ENCODE measurements at places on chromosomes 2 and 18.

- H3K4me1 ChIP-seq: peaks cover 18% of the 10 kb centered on the region
- no peak overlapping the region for H3K4me3 ChIP-seq
- DNase-seq: no peak
These were observed 39.5 kb downstream of the BABAM2 start for GRCh38 chr2:27929916-27930486.

GRCh38 chr2:85397925-85398331 is 12.2 kb downstream of the CAPG start:
- DNase-seq: no peak
- no peak overlapping the region for H3K27ac ChIP-seq
- no peaks in the 10 kb centered on the region for H3K27me3 ChIP-seq
- H3K4me1 ChIP-seq: peaks cover 12% of the 10 kb centered on the region
- H3K36me3 ChIP-seq: no peaks in the 10 kb centered on the region

GRCh38 chr2:501130-501529 is 176.1 kb downstream of the TMEM18 start:
- H3K4me3 ChIP-seq: no peak overlapping the region
- no peak overlapping the region for H3K27ac ChIP-seq
- H3K27me3 ChIP-seq: no peaks in the 10 kb centered on the region

DNA sequence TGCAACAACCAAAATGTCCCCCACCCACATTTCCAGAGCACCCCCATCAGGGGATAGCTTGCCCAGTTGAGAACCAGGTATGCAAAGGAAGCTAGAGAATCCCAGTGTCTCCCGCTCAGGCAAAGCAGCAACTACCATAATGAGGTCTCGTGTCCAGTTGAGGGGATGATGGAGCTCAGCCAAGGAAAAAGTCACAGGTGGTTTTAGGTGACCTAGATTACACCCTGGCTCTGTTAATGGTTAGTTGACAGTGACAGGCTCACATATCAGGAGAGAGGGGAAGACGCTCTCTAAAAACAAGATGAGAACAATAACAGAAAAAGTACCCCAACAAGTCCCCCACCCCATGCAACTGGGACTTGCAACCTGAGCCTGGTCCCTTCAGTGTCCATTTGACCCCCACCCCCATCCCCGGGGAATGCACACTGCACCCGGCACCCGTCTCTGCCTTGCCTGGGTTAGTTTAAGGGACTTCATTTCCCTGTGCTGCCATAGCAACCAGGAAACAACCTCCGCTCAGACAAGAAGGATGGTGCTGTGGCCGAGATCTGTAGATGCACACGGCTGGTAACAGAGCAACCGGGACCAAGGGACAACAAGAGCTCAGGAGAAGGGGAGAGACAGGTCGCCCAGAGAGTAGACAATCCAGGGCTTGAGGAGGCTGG is at the start of gene KIAA2012:
KIAA2012 (plus strand) TSS at position 519 of the 665 bp plus-strand sequence. CDS start 373 bp downstream, outside the sequence.
- no peaks in the 10 kb centered on the region for H3K4me1 ChIP-seq
- peaks cover 6% of the 10 kb centered on the region for H3K27me3 ChIP-seq
- no peak within 1 kb of the TSS for H3K4me3 ChIP-seq
- H3K27ac ChIP-seq: no peak within 1 kb of the TSS
